ENCODE measurements at places on chromosomes 4 and X. TPM values are rescaled to one million over a fixed set of nuclear protein-coding genes. Genes with fewer than 3 reads are reported as not detected.

DNA sequence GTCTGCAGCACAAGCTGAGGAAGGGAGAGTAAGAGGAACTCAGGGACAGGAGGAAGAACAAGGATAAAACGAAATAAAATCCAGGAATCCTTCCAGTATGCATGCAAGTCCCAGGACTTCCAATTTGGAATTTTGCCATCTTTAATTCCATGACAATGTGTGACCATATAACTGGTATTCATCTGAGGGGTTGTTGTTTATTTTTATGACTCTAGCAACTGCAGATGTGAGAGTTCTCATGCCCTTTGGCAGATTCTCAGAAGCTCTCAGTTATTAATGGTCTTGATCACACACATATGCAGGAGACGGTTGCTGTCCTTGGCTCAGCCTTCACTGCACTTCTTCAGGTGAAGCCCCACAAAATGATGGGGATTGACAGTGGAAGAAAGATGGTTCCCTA, 148.2 kb downstream of the SMIM20 start:
- DNase-seq, result no peak

Gene ERVMER34-1
- 0.36 TPM for total RNA-seq

DNA sequence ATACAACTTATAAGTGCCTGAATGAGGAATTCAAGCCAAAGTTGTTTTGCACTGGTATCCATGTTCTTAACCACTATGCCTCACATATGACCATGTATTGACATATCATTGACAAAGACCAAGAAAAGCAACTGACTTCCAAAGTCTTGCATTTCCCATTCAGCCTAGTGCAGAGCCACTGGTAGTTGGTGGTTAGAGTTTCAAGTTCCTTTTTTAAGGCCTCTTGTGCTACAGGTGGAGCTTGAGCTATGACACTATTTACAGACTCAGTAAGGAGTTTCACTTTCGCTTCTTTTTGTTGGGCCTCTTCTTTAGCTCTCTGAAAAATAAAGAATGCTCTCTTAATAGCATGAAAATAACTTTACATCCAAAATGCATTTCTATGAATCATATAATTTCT, 763.0 kb downstream of the DMD start:
- no peak for DNase-seq

GRCh38 chrX:46739736-46740135, 19.2 kb downstream of the SLC9A7 start:
- DNase-seq, result no peak

Gene ETDA
- total RNA-seq, result not detected

GRCh38 chrX:112614640-112615039, 65.1 kb downstream of the LHFPL1 start:
- no peak for DNase-seq

DNA sequence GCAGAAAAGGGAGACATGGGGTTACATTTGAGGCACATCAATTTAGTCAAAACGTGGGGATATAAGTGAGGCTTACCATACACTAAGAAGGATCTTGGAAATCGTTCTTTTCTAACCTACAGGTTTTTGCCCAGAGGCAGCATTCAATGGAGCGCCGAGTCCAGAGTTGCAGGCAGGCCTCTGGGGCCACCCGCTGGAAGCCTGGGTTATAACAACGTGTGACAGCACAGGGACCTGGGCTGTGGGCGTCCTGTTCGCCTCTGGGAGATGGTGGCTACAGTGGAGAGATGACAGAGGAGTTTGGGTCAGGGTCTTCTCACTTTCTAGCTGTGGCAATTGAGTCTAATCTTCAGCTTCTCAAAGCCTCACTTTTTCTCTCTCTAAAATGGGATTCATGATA, 53.9 kb downstream of the ENPP6 start:
- DNase-seq, result no peak

Gene PCSK1N
- 0.45 TPM for total RNA-seq

Gene GTPBP6
- total RNA-seq, result 34.7 TPM

Gene DOK7
- total RNA-seq, result 3.3 TPM

- no peak for DNase-seq
Observed at GRCh38 chrX:129771266-129771995, 8.3 kb upstream of the SASH3 start.

Gene CRMP1
- total RNA-seq, result 2.0 TPM

Gene GRIA3
- total RNA-seq, result 7.2 TPM

GRCh38 chr4:99408346-99408745, 26.8 kb downstream of the ADH7 start:
- DNase-seq, result no peak

Gene AREG
- total RNA-seq, result 0.57 TPM

Gene C4orf36
- total RNA-seq, result not detected

DNA sequence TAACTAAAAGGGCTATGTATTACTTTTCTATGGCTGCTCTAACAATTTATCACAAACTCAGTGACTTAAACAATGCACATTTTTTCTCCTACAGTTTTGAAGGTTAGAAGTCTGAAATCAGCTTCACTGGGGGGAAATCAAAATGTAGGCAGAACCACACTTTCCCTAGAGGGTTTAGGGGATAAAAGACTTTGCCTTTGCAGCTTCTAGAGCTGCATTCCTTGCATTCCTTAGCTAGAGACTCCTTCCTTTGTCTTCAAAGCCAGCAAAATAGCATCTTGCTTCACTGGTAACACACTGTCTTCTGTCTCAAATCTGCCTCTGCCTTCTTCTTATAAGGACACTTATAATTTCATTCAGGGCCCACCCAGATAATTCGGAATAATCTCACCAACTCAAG, 152.4 kb upstream of the SPIN4 start:
- DNase-seq, result no peak

Gene SSX4
- not detected for total RNA-seq

DNA sequence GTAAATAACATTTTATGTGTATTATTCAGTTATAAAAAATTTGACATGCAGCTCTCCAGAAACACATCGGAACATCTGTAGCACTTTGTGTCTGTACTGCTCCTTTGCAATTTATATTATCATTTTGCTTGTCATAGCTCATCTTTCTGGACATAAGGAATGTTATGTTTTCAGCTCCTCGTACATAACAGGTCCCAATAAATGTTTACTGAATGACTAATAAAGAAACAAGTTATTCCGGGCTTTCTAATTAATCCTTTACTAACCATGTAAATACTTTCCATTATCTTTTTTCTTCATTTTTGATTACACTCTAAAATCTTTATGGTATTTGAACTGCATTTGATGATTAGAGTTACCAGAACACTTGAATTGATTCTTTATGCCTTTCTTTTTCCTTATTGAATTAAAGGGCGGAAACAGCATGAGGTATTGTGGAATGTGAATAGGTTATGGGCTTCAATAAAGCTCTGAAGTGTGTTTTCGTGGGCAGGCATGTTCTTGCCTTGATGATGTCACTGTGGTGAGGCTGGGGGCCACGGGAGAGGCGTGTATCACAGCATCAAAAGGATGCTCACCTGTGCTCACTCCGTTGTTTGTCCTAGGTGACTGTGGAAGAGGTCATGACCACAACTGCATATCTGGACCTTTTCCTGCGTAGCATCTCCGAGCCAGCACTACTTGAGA, 131.6 kb downstream of the GATB start:
- DNase-seq, result no peak

GRCh38 chr4:98507299-98507698, 151.1 kb downstream of the TSPAN5 start:
- DNase-seq, result no peak

DNA sequence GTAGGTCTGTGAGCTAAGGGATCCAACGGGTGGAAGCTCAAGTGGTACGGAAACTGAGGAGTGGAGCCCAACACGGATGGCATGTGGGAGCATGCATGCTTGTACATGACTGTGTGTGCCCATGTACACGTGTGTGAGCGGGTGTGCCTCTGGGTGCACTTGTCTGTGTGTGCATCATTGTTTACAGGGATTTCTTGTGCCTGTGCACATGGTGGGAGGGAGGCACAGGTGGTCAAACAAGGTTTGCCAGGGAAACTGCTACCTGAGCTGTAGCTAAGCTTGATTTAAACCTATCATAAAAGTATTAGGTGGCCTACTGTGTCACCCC, 122.5 kb upstream of the MAMLD1 start:
- DNase-seq, result no peak

Gene RASL11B
- total RNA-seq, result 5.6 TPM

- DNase-seq, result no peak
Observed at GRCh38 chr4:121796283-121796682, 4.8 kb upstream of the EXOSC9 start.

- DNase-seq, result peak; percentile 75
Observed at GRCh38 chr4:83320548-83320947, 14.1 kb downstream of the HPSE start.

- no peak for DNase-seq
Observed at GRCh38 chrX:87067795-87068369, 449.7 kb upstream of the KLHL4 start.

GRCh38 chr4:109701566-109702410, 1.5 kb downstream of the CASP6 start:
- no peak for DNase-seq

DNA sequence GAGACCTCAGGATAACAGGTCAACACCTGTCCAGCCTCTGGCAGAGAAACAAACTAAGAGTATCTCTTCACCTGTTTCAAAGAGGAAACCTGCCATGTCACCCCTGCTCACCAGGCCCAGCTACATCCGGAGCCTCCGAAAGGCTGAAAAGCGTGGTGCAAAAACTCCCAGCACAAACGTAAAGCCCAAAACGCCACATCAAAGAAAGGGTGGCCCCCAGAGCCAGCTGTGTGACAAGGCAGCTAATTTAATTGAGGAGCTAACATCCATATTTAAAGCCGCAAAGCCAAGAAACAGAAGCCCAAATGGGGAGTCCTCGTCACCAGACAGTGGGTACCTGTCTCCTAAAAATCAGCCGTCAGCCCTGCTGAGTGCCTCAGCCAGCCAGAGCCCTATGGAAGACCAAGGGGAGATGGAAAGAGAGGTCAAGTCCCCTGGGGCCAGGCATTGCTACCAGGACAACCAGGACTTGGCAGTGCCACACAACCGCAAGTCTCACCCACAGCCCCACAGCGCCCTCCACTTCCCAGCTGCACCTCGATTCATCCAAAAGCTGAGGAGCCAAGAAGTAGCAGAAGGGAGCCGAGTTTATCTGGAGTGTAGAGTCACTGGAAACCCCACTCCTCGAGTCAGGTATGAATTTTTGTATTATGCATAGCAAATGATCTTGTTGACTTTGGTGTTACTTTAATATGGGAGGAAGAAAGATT, 15.1 kb downstream of the PALLD start:
- no peak for DNase-seq

GRCh38 chr4:124018383-124019317, 622.1 kb downstream of the SPRY1 start:
- peak; percentile 69 for DNase-seq

- no peak for DNase-seq
Observed at GRCh38 chrX:82458207-82458754, 1049.8 kb upstream of the POU3F4 start.
